Fibroblast of lung (primary cell): ENCODE measurements at places on chromosomes 1 and 21.

- peak; percentile 99 for DNase-seq
Observed at GRCh38 chr1:172144445-172145061, 275.9 kb upstream of the C1orf105 start.

DNA sequence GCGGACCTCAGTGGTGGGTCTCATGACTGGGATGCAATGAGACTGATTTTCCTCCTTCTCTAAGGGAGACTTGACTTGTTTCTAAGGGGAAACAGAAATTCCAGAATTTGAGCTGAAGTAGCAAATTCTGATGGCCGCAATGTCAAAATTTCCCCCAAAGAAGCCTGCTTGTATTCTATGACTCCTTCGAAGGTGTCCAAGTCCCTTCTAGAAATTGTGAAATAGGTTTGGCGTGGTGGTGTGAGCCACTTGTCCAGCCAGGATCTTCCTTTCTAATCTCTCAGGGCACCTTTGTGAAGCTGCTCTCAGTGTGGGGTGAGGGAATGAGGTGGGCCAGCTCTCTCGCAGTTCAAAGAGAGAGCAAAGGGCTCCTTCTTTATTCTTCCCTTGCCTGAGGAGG is 19.9 kb downstream of the CLIC6 start:
- DNase-seq, result no peak

GRCh38 chr1:56780128-56780750 is 39.0 kb downstream of the FYB2 start:
- DNase-seq, result no peak

DNA sequence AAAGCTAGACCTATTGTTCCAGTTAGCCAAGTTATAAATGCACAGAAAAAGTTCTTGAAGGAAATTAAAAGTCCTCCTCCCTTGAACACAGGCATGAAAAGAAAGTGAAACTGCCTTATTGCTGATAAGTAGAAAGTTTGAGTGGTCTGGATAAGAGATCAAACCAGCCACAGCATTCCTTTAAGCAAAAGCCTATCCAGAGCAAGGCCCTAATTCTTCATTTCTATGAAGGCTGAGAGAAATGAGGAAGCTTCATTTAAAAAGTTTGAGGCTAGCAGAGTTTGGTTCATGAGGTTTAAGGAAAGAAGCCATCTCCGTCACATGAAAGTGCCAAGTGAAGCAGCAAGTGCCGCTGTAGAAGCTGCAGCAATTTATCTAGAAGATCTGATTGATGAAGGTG is 2.7 kb upstream of the SSX2IP start:
- DNase-seq, result peak; percentile 69

GRCh38 chr1:206142770-206143169 is 25.6 kb upstream of the AVPR1B start:
- DNase-seq, result no peak

GRCh38 chr1:172286629-172287076 is 133.8 kb upstream of the C1orf105 start:
- peak; percentile 94 for DNase-seq

- peak; percentile 15 for DNase-seq
Observed at GRCh38 chr1:35708441-35708921, 10.2 kb downstream of the C1orf216 start.

DNA sequence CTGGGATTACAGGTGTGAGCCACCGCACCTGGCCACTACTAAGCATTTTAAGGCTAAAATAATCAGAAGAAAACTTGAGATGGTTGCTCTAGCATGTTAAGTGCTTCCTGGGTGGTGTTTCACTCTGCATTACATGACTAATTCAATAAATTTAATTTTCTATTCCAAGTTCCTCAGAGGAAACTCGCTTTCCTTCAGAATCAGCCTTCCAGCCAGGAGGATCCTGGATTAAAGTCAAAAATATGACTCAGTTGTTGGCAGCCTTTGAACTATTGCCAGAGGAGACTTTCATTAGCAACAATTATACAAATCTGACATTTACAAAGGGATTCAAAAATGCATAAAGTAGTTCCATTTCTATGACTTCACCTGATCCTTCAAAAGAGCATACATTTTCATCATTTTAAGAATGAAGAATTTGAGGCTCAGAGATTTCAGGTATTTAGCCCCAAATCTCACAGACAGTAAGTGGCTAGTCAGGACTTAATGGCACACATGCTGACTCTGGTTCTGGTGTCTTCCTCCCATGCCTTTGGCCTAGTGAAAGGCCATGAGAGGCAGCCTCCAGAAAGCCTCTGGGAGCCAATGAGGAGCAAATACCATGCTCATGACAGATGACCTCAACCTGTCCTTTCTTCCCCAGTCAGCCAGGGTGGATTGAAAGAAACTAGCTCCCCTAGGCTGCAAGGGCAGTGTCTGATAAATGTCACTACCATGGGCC is 115.7 kb downstream of the MAP3K21 start:
- peak; percentile 71 for DNase-seq

DNA sequence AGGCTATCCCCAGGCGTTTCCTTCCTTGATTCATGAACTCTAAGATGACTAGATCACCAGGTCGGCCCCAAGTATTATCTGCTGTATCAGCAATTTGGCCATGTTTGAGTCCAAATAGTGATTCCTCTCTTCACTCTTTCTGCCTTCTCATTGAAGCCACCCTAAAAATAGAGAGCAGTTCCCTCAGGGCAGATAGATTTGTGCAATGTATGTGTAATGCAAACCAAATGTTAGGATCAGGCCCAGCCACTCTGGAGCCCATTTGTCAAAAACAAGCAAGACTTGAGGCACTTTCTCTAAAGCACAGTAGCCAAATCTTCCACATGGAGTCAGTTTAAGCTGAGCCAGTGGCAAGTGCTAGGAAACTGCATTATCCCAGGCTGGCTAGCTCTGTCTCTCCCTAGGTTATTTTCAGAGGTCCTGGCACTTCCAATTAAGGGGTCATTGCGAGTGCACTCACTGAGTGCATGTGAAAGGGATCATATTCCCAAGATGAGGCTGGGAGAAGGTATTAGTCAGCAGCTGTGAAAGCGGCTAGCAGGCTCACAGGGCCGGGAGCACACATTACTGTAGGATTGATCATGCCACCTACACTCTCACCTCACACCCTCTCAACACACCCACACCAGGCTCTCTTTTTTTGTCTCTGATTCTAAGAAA is 97.9 kb upstream of the RAB3GAP2 start:
- DNase-seq, result peak; percentile 95

- DNase-seq, result peak; percentile 56
Observed at GRCh38 chr1:221078260-221078965, 199.2 kb downstream of the HLX start.

DNA sequence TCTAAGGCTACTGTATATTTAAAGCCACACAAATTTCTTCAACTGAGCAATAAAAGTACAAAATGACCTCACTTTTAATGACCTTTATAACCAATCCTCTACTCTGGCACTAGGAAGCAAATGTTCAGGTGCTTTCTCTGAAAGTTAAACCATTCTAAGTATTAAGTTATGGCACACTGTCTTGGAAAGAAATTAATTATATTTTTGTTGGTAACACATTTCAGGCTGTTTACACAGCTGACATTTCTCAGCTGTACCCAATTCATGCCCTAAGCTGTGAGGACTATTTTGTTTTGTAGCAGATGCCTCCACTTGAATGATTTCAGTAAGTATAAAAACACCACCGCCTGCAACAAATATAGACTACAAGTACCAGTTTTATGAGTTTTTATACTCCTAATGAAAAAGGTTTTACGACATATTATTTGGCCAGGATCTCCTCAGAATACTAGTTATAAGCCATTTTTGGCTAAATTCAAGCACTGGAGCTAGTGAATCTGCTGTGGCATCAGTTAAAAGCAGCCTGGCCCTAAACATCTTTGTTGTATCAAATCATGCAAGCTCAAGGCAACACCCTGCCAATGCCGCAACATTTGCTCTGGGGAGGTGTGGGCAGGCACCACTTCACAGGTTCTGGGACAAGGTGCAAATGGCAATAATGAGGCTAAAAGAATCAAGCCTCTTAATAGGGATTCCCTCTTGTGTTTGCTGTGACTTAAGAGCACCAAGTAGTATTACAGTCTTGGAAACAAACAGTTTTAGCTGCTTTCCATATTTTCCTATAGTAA is 228.4 kb upstream of the DMRTA2 start:
- DNase-seq, result no peak

DNA sequence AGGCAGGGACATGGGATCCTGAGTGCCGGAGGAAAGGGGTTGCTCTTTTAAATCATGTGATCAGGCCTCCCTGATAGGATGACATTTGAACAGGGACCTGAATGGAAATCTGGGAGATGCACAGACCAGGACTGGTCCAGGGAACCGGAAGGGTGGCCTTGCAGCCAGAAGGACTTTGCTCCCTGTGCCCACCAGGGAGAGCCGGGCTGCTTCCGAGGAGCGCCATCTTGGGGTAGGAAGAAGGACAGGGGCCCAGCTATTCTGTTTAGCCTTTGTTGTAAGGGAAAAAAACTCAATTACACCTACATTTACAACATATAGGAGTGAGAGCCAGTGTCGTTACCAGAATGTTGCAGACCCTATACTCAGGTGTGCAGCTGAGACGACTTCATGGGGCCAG is 5.5 kb downstream of the KLHDC7A start:
- no peak for DNase-seq

DNA sequence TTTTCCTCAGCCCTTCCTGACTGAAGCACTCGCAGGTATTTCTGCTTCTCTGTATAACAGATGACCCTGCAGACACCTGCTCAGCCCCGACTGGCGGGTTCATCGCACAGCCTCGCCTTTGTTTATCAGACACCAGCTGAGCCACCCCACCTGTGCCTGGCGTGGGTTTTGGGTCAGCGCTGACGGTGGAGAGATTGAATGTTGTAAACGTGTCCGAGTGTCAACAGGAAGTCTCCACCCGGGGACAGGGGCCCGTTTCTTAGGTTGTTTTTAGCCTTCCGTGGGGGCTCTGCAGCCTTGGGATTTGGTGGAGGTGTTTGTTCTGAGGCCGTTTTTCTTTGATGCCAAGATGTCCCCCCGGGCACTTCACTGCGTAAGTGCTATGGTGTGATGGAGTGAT is 60.1 kb downstream of the COL18A1 start:
- no peak for DNase-seq

GRCh38 chr1:167582722-167583121 is 29.2 kb upstream of the CREG1 start:
- DNase-seq, result no peak

GRCh38 chr1:193120604-193121166 is 1.1 kb upstream of the CDC73 start:
- DNase-seq, result no peak

DNA sequence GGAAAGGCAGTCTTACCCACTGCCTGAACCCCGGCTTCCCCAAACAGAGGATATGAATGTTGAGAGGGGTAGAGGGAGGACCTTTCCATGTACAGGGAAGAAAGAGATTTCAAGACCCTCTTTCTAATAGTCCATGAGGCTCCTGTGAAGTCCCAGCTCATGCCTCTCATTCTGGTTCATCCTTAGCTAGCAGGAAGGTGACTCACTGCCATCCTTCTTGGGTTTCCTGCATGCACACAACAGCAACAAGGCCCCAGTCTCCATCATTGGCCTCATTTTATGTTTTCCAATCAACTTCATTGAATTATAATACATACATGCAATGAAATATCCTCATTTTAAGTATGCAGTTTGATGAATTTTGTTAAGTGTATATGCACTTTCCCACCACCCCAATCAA is 46.2 kb downstream of the SYT2 start:
- DNase-seq, result peak; percentile 14

DNA sequence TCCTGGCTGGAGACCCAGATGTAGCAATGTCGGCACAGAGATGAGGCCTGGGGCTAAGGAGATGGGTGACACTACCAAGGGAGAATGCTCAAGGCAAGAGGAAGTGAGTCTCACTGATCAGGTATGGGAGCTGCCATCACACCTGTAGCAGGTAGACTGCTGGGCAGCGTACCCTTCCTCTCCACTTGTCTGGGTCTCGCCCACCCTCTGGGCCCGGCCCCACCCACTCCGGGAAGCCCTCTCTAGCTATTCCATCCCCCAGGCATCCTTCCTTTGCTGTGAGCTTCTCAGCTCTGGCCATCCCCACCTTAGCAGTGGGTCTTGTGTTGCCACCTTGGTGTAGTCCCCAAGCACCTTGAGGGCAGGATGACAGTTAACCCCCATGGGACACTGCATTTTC is 87.7 kb upstream of the EDN2 start:
- DNase-seq, result no peak

GRCh38 chr1:180837020-180837419 is 75.7 kb upstream of the KIAA1614 start:
- no peak for DNase-seq

GRCh38 chr1:10272274-10272673 is 61.9 kb downstream of the KIF1B start:
- no peak for DNase-seq

DNA sequence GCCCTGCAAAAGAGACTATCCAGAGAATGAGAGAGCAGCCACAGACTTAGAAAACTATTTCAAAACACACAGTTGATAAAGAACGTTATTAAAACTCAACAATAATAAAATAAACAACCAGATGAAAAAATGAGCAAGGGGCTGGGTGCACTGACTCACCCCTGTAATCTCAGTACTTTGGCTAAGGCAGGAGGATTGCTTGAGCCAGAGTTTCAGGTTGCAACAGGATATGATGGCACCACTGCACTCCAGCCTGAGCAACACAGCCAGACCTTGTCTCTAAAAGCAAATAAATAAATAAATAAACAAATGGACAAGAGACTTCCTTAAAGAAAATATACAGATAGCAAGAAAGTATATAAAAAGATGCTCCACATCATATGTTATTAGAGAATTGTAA is 144.6 kb downstream of the LRRIQ3 start:
- no peak for DNase-seq

- DNase-seq, result peak; percentile 50
Observed at GRCh38 chr1:153663211-153663610, 4.7 kb downstream of the SNAPIN start.
